ENCODE measurements at places on chromosomes 16 and 17. TPM values are rescaled to one million over a fixed set of nuclear protein-coding genes. Genes with fewer than 3 reads are reported as not detected.

RAB26 gene
- not detected for total RNA-seq

CSF3 gene
- total RNA-seq = not detected

GP1BA gene
- total RNA-seq = not detected

DNA sequence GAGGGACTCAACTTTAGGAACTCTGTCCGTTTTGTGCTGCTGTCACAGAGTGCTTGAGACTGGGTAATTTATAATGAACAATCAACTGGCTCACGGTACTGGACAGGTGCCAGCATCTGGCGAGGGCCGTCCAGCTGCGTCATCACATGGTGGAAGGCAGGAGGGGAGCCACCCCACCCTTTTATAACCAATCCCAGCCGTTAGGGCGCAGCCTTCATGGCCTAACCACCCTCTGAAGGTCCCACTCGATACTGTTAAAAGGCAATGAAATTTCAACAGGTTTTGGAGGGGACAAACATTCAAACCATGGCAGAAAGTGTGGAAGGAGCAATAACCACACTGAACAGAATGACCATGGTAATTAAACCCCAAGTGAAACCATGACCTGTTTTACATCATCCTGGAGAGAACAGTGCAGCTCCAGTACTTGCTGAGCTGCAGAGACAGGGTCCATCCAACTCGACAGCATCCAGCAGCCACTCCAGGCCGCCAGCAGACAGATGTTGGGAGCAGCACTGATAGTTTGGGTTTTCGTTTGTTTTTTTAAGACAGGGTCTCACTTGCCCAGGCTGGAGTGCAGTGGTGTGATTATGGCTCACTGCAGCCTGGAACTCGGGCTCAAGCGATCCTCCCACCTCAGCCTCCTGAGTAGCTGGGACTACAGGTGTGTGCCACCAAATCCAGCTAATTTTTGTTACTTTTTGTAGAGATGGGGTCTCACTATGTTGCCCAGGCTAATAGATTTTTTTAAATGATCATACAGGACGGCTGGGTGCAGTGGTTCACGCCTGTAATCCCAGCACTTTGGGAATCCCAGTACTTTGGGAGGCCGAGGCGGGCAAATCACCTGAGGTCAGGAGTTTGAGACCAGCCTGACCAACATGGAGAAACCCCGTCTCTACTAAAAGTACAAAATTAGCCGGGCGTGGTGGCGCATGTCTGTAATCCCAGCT lies 11.0 kb downstream of the CHMP6 start:
- peak; percentile 22 for DNase-seq

GRCh38 chr17:16534236-16534635 lies 34.8 kb downstream of the ZNF287 start:
- no peak for DNase-seq

- DNase-seq = no peak
Observed at GRCh38 chr17:17892731-17893130, 55.9 kb upstream of the SREBF1 start.

DNA sequence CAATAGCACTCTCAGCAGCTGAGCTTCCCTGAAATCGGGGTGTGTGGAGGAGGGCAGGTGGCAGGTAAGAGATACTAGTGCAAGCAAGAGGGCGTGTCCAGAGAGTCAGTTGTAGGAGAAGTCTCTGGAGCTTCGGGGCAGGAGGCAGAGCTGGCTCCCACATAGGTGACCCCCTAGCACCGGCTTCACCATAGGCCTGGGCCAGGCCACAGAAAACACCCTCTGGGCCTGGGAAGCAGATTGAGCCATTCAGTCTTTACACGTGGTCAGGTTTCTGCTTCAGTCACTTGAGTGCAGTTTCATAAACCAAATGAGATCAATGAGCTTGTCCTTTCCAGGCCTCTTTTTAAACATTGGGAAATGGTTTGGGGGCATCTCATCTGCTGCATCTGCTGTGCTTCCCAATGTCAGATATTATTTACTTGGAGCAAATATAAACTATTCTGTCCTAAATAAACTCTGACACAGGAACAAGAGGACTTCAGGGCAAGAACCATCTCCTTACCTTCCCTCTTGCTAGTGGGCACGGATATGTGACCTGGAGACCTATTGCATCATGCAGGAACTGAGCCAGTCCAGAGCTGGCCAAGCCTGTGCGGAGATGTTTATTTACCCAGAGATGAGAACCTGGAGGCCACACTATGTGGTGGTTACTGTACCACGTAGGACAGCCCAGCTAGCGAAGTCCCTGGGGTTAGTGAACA lies 16.1 kb downstream of the CCR7 start:
- peak; percentile 26 for DNase-seq

DNA sequence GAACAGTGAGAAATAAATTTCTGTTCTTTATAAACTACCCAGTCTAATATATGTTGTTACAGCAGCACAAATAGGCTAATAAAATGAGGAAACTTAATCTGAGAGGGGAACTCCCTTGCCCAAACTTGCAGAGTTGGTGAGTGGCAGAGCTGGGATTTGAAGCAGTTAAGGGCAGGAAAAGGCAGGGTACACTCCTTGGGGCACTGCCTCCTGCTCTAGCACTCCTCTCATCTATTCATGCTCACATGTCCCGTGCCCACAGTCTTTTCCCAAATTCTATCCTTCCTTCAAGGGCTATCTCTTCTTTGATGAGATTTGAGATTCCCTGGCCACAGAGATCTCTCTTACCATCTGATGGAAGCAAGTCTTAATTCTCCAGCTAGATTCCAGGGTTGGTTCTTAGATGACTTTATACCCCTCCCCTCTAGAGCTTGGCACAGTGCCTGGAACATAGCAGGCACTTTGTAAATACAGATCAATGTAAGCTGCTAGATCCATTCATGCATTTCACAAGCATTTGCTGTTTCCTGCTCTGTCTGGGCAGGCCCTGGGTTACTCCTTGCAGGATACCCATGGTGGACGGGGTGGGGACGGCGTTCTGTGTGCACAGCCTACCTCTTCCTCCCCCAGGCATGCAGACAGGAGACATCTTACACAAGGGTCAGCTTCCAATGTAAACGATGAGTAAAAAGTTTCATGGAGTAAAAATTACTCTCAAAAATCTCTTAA lies 39.2 kb upstream of the ABCC12 start:
- DNase-seq = no peak

- DNase-seq = no peak
Observed at GRCh38 chr17:79349506-79350400, 261.1 kb downstream of the RBFOX3 start.

DNA sequence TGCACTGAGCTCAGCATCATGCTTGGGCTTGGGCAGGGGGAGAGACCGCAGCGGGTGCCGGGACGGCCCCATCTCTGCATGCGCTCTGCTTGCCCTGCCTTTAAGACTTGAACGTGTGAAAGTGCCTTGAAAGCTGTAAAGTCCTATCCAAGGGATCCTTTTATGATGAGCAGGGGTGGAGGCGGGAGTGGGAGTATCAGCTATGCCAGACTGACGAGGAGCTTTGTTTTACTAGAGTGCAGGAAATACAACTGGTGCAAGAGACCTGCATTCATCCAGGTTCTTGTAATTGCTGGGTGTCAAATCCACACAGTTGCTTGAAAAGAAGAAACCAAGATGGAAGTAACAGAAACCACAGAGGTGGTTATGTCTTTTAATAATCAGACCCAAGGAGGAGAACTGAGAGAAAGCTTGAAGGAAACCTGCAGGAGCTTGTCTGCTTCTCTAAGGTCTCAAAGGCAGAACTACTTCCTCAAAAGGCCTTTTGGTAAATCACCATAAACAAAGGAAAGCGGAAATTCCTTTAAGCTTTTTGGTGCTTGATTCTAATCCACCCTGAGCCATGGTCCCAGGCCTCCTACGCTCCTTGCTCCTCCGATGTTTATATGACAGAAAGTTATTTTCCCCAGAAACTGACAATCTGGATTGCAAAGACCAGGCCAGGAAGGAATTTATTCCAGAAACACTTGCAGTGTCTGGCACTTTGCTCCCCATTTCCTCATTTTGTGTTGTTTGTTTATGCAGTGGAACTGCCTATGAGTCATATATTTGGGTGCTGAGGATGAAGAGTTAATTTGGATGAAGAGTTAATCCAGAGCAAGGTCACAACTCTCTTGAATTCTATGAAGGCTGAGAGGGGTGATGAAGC lies 51.3 kb upstream of the FBXO47 start:
- DNase-seq = peak; percentile 56

- DNase-seq = no peak
Observed at GRCh38 chr16:50444526-50444925, 75.7 kb upstream of the BRD7 start.

- DNase-seq = no peak
Observed at GRCh38 chr16:48280546-48280945, 33.2 kb upstream of the ABCC11 start.

GRCh38 chr17:31609996-31610910 lies 218.8 kb downstream of the RAB11FIP4 start:
- DNase-seq = no peak

DNA sequence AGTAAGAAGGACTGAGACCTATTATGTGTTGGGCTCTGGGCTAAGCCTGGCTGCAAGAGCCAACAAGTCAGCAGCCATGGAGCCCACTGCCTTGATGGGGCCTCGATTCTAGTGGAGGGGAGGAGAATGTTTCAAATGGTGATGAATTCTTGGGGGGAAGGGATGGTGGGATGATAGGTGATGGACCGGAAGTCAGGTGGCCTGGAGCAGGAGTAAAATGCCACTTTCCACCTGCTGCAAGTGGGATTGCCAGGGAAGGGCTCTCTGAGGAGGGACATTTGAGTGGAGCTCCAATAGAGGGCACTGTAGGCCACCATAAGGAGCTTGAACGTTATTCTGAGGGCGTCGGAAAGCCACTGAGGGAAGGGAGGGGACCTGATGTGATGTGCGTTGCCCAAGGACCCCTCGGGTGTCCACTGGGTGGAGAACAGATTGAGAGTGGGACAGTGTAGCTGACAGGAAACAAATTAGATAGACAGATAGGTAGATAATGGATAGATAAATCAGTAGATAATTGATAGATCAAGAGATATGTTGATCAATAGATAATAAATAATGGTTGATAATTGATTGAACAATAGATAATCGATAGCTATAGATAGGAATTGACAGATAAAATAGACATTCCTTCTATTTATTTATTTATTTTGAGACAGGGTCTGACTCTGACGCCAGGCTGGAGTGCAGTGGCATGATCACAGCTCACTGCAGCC lies 18.2 kb upstream of the NXPH3 start:
- peak; percentile 54 for DNase-seq

Measured in activated CD4-positive, alpha-beta memory T cell treated with anti-CD3 and anti-CD28 coated beads for 36 hours (primary cell).